ENCODE measurements at places on chromosomes 16 and 17.

GRCh38 chr17:50129728-50130558 lies at the start of gene SAMD14:
SAMD14 (minus strand) TSS chr17:50130160; CDS start chr17:50124959, 5,201 bp downstream.
- no peak for DNase-seq

- DNase-seq = no peak
Observed at GRCh38 chr16:81602256-81602776, 157.7 kb downstream of the CMIP start.

- no peak for DNase-seq
Observed at GRCh38 chr17:41434415-41434814, 6.4 kb downstream of the KRT38 start.

DNA sequence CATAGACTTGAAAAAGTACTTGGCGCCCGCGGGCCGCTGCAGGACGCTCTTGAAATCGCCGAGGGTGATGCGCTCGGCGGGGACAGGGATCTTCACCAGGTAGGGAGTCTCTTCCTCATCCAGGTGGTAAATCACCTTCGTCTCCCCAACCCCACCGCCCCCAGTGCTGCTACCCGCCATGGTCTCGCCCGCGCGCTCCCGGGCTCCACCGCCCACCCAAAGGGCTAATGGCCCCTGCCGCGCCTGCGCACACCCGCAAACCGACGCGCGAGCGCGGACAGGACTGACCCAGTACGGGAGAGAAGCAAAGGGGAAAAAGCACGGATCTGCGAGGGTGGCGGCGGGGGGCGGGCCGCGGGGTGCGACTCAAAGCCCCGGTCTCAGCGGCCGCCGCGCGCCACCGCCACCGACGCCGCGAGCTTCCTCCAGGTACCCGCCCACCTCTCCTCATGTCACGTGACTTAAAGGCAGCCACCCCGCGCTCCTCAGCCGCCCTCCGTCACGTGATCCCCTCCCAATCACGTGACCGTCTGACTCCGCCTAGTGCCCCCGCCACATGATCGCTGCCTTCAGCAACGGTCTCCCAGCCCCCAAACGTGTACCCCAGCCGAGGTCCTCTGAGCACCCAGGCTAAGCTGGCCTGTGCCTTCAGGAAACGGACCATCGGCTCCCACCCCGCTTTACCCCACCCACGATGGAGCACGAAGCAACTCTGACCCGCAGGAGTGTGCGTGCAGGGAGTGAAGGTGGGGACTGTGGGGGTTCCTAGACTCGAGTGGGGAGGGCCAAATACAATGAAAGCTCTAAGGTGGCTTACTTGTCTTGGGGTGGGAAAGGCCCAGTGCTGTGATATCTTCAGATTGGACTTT lies at the start of gene DVL2:
DVL2 (minus strand) TSS at position 435 of the 869 bp plus-strand sequence; CDS start at position 180, 255 bp downstream.
- no peak for DNase-seq

DNA sequence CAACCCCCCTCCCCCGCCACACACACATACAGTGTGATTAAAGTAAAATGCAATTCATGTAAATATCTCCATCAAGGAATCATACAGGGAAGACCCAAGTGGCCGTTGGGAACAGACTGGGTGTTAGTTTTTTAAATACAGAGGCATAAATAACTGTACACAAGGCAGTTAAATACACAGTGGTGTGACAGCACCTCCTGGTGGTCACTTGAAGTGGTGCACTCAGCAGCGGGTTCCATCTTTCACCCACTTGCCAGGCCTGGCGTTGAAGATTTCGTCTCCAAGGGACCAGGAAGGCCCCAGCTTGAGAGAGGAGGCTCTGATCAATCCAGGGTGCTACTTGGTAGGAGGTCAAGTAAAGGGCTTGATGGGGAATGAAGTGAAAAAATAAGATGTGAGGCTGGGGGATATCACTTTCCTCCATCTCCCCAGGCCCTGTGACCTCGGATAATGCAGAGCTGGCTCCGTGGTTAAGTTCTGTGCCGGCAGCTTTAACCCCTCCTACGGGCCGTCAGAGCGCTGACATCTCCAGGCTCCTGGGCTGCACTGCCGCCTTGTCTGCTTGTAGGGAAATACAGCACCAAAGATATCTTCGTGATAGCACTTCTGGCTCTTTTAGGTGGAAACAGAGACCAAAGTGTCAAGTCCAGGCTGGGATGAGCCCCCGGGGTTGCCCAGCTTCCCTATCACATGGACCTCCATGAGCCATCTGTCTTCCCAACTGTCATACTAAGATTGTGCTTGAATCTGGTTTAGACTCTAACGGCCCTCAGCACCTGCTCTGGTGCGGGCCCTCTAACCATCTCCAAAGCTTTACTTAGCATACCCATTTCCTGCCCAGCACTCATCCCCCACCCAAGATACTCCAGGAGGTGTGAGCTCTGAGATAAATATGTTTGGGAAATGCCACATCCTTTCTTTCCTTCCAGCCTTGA lies 20.7 kb downstream of the LGALS9 start:
- no peak for DNase-seq

DNA sequence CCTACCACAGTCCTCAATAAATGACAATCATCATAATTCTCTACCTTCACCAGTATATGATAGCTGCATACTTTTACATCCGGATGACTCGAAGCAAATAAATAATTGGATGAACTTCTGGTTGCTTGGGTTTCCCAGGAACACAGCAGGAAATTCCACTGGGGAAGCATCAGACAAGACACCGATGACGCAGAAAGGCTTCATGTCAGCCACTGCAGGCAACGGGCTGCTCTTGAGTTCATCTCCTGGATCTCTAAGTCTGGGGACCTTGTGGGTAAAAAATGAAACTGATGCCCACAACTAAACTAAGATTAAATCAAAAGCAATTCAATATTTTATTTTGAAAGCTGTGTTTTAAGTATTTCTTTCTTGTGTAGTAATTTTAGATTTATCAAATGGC lies 472.1 kb upstream of the C16orf82 start:
- DNase-seq = no peak

DNA sequence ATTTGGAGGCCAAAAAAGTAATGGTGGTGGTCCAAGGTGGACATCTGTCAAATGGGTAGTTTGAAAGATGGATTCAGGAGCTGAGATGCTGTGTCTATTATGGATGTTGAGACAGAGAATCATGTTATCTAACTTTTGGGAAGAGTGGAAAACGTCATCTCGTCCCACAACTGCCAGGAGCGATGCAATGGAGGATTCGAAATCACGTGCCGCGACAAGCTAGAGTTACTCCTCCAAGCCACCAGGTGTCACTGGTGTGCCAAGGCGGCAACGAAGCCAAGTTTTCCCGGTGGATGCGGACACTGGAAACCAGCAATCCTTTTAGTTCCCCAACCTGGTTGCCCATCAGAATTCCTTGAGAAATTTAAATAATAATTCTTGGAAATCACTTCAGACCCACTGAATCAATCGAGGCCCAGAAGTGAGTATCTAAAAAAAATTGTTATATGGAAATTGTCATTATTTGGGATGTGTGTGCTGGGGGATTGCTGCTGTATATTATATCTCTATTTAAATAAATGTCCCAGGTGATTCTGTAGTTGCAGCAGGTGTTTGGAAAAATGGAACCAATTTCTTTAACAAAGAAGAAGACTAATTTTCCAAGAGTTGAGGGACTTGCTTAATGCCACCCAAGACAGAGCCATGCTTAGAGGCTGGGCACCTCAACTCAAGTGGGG lies 206.1 kb downstream of the HAPSTR1 start:
- DNase-seq = no peak

DNA sequence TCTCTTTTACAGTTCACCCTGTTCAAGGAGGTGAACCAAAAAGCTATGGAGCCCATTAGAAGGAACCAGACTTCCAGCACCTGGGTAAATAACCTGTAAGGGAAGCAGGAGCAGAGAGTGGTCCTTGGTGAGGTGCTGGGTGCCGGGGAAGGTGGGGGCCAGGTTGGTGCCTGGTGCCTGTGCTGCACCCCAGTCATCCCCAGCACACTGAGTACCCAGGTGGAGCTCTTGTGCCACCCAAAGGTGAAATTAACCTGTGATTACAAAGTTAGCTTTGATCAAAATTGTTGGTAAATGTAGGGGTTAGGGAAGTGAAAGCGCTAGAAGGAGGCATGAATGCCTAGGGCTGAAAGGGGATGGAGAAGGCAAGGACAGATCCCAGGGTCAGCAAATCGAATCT lies 58.6 kb downstream of the CDRT4 start:
- no peak for DNase-seq

GRCh38 chr16:68539711-68540239 lies 684 bp downstream of the ZFP90 start:
- no peak for DNase-seq

DNA sequence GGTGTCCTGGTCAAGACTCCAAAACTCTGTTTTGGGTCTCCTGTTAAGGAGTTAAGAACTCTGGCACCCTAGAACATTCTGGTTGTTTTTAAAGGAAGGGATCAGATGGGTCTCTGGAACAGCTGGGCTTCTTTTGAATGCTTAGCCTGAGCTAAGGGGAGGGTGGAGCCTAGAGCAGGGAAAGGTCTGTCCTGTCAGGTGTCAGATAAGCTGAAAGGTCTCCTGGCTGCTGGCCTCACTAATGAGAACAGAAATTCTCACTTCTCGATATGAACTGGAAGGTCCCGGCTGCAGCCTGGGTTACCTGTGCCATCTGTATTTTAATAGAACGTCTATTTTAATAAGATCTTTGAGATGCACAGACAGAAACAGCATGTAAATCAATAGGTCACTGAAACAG lies 69.0 kb downstream of the RAP1GAP2 start:
- DNase-seq = no peak

- no peak for DNase-seq
Observed at GRCh38 chr16:11030990-11031510, 86.7 kb downstream of the CLEC16A start.

- no peak for DNase-seq
Observed at GRCh38 chr16:17294856-17295255, 175.9 kb downstream of the XYLT1 start.

DNA sequence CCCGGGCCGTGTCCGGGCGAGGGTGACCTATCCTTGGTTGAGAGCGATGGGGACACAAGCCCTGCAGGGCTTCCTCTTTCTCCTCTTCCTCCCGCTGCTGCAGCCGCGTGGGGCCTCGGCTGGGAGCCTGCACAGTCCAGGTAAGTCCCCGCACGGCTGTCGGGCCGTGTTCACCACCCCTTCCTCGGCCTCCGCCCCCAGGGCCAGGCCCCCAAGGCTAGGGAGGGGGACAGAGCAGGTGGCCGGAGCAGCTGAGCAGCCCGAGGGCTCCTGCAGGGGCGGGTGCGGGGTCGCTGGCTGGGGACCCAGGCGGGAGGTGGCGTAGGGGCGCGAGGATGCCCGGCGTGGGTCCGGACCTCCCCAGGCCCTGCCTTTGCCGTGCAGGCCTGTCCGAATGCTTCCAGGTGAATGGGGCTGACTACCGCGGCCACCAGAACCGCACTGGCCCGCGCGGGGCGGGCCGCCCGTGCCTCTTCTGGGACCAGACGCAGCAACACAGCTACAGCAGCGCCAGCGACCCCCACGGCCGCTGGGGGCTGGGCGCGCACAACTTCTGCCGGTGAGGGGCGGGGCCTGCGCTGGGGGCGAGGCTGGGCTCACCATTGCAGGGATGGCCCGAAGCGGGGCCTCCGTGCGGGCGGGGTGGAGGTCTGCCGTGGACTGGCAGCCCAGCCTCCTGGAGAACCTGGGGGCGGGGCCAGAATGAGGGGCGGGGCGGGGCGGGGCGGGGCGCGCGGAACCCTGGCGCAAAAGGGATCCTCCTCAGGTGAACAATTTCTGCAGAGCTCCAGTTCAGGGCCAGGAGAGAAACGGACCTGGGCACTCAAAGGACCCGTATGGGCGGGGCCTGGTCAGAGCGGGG lies 631 bp downstream of the KREMEN2 start:
- DNase-seq = no peak

GRCh38 chr17:7023576-7024401 lies 939 bp downstream of the BCL6B start:
- DNase-seq = no peak

DNA sequence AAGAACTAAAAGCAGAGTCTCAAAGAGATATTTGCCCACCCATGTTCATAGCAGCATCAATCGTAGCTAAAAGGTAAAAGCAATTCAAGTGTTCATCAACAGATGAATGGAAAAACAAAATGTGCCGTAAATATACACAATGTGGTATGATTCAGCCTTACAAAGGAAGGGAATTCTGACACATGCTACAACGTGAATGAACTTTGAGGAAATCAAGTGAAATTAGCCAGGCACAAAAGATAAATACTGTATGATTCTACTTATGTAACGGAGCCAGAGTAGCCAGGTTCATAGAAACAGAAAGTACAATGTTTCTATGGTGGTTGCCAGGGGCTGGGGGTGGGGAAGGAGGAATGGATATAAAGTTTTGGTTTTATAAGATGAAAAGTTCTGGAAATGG lies 57.8 kb upstream of the IL34 start:
- DNase-seq = no peak

- no peak for DNase-seq
Observed at GRCh38 chr16:84143784-84144199, 1.2 kb downstream of the HSDL1 start.

- DNase-seq = no peak
Observed at GRCh38 chr16:78953526-78953925, 647.0 kb downstream of the MAF start.

GRCh38 chr16:27226476-27226875 lies 23.1 kb downstream of the KDM8 start:
- no peak for DNase-seq

- DNase-seq = no peak
Observed at GRCh38 chr17:57369509-57369945, 113.2 kb downstream of the MSI2 start.

- no peak for DNase-seq
Observed at GRCh38 chr17:67372751-67373150, 4.3 kb upstream of the PITPNC1 start.

- no peak for DNase-seq
Observed at GRCh38 chr17:35148144-35148543, 527 bp downstream of the UNC45B start.

- no peak for DNase-seq
Observed at GRCh38 chr17:58699771-58700170, 7.4 kb downstream of the RAD51C start.

- no peak for DNase-seq
Observed at GRCh38 chr16:87366288-87366687, 17.3 kb downstream of the FBXO31 start.

GRCh38 chr16:46843898-46844642 lies 13.1 kb upstream of the C16orf87 start:
- no peak for DNase-seq

DNA sequence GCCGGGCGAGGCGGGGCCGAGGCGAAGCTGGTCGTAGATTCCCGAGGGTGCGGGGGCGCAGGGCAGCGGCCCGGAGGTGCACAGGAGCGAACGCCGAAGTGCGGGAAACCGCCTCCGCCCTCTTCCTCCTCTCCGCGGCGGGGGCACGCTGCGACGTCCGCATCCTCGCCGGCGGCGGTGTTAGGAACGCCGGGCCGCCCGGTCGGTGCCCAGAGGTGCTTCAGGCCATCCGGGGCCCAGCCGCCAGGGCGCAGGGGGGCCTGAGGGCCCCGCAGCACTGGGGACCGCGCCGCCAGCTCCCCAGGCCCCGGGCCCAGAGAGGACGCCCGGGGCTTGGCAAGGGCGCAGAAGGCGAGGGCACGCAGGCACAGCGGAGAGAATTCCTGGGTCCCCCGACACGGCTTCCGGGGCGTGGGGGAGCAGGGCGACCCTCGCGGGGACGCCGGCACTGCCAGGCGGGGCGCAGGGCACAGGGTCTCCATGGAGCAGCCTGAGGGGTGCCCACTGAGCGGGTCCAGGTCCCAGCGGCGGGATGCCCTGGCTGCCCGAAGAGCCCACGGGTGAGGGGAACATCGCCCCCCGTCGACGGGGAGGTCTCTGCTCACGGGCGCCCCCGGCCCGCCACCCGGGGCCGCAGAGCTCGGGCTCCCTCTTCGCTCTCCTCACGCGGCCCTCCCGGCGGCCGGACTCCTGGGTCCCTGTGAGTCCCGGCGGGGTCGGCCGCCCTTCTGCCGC lies 576 bp downstream of the EPOP start:
- no peak for DNase-seq
